ENCODE measurements at places on chromosomes 4 and X.

DNA sequence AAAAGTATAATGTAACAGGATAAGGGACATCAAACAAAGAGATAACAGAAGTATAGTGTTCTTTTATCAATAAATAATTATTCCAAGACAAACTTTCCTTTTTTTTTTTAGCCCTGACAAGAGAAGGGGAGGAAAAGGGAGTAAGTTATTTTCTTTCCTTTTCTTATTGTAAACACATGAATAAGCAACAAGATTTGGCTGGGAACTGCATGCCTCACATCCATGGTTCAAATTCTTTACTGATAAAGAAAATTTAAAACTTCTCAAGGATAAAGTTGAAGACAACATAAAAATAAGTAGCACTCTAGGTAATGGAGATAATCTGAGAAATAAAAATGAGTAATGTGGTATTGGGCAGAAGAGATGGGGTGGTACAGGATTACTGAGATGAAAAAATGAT is 71.6 kb downstream of the NEK1 start:
- no peak for DNase-seq

- DNase-seq, result no peak
Measured at GRCh38 chr4:79466621-79467020, 58.6 kb upstream of the GK2 start.

DNA sequence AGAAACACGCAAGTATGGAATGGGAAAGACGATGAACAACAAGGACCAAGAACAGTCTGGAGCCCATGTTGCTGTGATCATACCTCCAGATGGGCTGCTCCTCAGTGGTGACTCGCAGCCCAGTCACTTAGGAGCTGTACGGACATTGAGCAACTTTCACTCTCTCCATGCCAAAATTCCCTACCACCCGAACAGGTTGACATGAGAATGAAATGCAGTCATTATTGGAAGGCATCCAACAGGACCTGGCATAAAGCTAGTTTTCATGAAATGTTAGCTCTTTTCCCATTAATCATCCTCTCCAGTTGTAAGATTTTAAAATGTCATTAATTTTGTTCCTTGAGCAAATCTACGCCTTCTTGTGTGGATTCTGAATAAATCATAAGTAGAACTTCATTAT is 82.7 kb upstream of the GPM6B start:
- no peak for DNase-seq

DNA sequence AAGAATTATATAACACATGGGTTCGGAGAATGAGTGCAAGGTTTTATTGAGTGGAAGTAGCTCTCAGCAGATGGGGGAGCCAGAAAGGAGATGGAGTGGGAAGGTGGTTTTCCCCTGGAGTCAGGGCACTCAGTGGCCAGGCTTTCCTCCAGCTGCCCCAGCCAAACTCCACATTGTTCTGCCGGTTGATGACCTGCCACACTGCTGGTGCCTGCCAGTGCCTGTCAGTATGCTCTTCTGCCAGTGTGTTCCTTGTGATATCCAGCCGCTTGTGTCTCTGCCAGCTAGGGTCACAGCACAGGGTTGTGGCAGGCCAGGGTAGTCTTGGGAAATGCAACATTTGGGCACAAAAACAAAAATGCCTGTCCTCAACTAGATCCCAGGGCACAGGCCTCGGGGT is 604.8 kb upstream of the TECRL start:
- no peak for DNase-seq

DNA sequence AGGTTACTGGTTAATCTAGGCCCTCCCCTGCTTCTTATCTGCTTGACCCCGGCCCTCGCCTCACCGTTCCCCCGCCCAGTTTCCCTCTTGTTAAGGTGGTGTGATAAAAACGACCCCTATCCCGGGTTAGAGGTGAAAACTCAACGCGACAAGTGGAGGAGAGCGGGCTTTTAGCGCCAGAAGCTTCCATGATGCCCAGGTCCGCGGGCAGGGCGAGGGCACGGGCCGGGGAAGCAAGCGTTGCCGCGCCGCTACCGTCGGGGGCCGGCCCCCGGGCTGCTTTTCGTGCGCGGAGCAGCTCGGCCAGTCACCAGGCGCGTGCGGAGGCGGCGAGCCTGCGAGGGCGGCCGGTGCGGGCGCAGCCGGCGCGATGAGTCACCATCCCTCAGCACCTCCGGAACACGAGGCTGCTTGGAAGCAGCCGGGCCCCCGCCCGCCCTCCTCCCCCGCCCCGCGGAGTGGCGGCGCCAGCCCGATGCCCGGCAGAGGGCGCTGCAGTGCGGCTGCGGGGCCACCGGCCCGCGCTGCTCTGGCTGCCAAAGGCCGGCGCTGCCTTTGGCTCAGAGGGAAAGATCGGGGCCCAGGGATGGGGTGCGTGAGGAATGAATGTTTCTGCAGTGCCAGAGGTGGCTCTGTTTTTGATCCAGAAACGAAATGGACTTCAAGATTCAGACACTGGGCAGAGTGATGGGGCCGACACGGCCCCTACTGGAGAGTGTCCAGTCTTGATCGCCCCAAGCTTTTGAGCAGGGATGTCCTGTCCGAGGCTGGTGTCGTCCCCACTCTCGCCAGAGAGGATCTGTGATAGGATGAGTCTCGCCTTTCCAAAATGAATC is 107.8 kb downstream of the NHSL2 start:
- DNase-seq, result no peak

- no peak for DNase-seq
Measured at GRCh38 chrX:68901519-68901918, 72.7 kb downstream of the EFNB1 start.

DNA sequence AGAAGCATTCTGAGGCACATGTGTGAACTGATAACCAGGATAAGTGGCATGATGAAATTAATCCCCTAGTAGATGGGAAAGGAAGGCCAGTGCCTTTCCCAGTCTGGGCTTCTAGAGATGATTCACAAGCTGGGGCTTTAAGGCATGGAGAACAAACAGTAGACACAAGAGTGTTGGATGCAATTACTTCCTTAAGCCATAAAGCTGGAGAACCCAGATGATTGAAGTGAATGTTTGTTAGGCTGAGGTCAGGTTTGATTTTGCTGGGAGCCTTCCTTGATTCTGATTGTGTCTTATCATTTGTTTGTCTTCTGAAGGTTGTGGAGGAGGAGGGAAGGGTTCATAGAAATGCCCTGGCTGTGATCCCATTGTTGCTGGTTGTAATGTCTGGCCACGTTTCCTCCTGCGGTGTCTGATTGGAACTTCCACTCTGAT is 125.2 kb downstream of the NHS start:
- DNase-seq, result no peak

DNA sequence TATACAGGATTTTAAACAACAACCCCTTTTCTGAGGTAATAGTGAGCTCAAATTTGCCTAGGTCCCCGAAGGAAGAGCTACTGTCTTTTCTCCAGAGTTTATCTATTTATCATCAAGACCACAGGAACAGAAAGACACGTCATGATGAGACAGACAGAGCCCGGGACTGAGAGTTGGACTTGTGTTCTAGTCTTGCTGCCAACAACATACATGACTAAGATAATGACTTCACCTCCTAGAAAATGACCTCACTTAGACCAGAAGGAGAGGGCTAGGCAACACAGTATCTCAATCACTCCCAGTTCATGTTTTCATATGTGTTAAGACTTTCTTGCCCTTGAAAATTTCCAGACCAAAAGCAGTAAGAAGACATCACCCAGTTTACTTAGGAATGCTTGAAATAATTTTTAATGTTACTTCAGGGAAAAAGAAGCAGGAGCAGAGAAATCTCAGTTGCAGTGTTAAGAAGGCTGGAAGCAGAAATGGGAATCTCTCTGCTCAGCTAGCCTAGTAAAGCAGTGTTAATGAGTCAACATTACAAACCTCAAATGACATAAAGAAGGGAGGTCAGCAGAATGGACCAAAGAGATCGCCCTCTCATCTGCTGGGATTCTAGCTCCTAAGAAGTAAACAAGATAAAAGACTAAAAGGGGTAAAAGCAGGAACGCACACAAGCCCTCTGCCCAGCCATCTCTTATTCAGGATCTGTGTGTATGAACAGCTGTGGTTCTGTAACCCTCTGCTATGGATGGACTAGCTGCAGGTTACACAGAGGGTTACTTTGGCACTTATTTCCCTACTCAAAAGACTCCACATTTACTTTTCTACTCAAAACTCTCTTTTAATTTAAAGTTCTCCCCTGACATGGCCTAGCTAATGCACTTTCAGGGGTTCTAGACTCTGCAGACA is 24.8 kb downstream of the PDGFC start:
- DNase-seq, result no peak

- no peak for DNase-seq
Measured at GRCh38 chr4:1576304-1576960, 107.7 kb downstream of the FAM53A start.

GRCh38 chr4:132592340-132592739 is 556.8 kb upstream of the PCDH10 start:
- DNase-seq, result no peak

DNA sequence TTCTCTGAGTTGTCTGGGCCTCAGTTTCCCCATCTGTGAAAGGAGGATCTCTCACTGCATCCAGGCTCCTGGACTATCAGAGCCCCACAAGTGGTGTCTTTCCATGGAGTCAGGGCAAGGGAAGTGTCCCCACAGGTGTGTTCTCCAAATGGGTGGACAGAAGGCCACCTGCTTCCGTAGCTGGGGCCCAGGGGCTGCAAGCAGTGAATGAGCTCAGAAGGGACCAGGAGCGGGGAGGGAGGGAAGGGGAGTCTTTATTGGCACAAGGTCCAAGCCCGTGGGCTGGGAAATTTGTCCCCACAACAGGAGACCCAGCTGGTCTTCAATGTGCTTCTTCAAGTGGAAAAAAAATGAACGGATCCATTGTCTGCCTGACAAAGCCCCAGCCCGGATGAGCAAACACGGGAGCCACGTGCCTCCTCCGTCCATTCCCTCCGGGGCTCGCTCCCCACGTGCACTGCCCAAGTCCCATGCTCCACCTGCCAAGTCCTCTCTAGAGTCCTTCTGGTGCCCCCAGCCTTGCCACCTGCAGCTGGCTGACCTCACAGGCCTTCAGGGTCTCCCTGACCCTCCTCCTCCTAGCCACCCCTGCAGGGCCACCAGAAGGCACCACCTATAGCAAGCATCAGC is 72.0 kb downstream of the JAKMIP1 start:
- DNase-seq, result no peak

DNA sequence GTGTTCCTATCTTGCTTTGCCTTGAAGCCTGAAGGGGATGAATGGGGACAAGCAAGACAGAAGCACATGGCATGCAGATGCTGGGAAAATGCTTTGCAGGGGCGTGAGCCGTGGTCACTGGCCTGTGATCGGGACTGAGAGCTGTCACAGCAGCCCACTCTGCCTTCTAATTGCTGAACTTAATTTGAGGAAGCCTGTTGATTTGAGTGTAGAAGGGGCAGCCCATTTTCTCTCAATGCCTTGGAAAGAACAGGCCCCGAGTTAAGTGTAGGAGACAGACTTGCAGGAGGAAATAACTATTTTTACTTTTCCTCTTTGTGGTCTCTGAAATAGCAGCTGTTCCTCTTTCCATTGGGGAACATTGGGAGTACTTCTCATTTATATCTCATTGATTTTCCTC is 26.1 kb upstream of the TBC1D1 start:
- DNase-seq, result no peak

- DNase-seq, result no peak
Measured at GRCh38 chr4:23814996-23815660, 74.7 kb downstream of the PPARGC1A start.

DNA sequence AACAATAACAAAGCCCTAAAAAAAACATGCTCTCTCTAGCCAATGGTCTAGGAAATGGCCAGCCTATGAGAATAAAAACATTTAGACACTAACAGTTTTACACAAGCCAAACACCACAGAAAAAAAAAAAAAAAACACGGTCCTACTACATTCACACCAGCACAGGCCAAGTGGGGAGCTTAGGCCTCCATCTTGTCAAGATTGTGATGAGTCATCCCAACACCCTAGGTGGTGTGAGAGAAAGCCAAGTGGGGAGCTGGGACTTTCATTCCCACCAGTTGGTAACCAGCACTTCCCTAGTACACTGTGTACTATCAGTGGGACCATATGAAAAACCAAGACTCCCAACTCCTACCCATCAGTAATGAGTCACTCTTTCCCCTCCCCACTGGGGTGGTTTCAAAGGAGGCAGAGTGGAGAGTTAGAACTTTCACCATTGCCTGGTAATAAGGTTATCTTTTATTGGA is 95.6 kb downstream of the ADAMTS3 start:
- no peak for DNase-seq

GRCh38 chr4:186029571-186030398 is 39.2 kb upstream of the TLR3 start:
- no peak for DNase-seq

GRCh38 chr4:69546134-69546765 is 50.5 kb upstream of the UGT2B4 start:
- DNase-seq, result no peak

DNA sequence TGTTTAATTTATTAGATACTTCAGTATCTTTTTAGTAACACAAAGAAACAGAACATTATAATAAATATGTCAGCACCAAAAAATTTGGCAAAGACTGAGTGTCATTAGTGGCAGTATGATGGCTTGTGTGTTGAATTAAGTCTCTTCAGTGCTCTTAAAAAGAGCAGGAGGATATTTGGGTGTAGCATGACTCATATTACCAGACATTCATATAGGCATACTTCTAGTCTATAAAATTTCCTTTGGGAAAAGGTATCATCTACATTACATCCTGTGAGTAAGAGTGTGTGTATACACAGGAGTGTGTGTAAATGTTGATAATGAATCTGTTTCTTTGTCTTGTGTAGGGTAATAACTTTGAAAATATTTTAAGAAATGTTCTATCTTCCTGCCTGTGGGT is 135.7 kb downstream of the CNKSR2 start:
- DNase-seq, result no peak

DNA sequence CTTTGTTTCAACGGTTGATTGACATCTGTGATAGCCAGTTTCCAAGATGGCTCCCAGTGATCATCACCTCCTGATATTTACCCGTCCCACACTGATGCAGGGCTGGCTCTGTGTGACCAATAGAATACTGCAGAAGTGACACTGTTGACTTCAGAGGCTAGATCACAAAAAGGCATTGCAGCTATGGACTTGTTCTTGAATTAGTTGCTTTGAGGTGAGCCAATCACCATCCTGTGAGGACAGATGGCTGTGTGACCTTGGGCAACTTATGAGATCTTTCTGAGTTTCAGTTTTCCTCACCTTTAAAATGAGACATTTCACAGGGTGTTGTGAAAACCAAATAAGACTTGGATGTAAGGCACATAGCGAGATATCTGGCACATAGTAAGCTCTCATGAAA is 1.8 kb upstream of the GPR82 start:
- DNase-seq, result no peak

- no peak for DNase-seq
Measured at GRCh38 chr4:77797239-77797638, 21.9 kb downstream of the CNOT6L start.

DNA sequence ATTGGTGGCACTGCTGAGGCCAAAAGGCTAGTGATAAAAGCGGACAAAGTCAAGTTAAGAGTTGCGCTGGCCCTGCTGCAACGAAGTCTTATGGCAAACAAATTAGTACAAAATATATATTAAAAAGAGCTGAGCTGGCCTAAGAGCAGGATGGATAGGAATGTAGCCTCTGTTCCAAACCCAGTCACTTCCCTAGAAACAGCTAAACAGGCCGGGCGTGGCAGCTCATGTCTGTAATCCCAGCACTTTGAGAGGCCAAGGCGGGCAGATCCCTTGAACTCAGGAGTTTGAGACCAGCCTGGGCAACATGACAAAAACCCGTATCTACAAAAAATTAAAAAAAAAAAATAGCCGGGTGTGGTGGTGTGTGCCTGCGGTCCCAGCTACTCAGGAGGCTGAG is 32.4 kb upstream of the UGDH start:
- DNase-seq, result no peak

- no peak for DNase-seq
Measured at GRCh38 chrX:111615227-111615626, 65.7 kb upstream of the ALG13 start.

GRCh38 chr4:172787111-172787510 is 381.5 kb upstream of the GALNT7 start:
- no peak for DNase-seq

All from cortex of kidney (tissue), 1 donor.